SJSA1 (cell line): ENCODE measurements at places on chromosomes 12 and 14. TPM values are rescaled to one million over a fixed set of nuclear protein-coding genes. Genes with fewer than 3 reads are reported as not detected.

DNA sequence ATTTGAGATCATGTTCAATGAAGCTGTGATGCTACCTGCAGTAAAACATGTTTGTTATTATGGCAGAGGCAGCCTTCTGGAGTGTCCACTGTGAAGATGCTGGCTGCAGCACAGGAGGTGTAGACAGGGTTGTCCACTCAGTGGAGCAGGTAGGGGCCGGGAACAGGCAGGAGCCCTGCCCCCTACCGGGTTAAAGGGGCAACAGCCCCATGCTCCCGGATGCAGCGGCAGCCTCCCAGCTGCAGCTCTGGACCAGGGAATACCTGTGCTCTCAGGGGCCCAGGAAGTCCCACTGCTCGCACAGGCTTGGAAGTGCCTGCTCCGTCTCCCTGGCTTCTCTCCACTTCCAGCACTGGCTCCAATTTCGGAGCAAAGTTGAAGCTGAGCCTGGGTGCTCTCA lies 401.6 kb downstream of the FOXG1 start:
- DNase-seq, result no peak
- no peaks in the 10 kb centered on the region for H3K36me3 ChIP-seq
- H3K4me3 ChIP-seq, result no peak overlapping the region

DNA sequence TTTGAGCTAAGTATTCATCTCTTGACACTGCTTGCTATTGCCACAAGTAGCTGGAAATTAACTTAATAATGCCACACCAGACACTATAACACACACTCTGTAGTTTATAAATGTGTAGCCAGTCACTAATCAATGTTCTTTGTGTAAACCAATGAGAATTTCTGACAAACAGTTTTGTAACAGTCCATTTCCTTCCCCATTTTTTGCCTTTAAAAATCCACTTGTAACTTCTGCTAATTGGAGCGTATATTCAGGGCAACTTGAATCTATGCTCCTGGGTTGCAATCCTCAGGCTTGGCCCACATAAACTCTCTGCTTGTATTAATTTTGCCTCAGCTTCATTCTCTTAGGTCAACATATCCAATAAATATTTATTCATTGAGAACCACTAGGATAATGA lies 125.0 kb upstream of the DHRS4 start:
- no peak overlapping the region for H3K4me3 ChIP-seq
- no peaks in the 10 kb centered on the region for H3K36me3 ChIP-seq
- no peaks in the 10 kb centered on the region for H3K27me3 ChIP-seq
- DNase-seq, result no peak

Gene OAS1
- not detected in 2 replicates for total RNA-seq

Gene A2ML1
- not detected in 2 replicates for total RNA-seq
